Left renal pelvis (tissue), 4 donors: ENCODE measurements at places on chromosomes 1 and 21. TPM values are rescaled to one million over a fixed set of nuclear protein-coding genes. Genes with fewer than 3 reads are reported as not detected.

- DNase-seq: no peak
Measured at GRCh38 chr1:53431805-53432565, 27.2 kb upstream of the DMRTB1 start.

DNA sequence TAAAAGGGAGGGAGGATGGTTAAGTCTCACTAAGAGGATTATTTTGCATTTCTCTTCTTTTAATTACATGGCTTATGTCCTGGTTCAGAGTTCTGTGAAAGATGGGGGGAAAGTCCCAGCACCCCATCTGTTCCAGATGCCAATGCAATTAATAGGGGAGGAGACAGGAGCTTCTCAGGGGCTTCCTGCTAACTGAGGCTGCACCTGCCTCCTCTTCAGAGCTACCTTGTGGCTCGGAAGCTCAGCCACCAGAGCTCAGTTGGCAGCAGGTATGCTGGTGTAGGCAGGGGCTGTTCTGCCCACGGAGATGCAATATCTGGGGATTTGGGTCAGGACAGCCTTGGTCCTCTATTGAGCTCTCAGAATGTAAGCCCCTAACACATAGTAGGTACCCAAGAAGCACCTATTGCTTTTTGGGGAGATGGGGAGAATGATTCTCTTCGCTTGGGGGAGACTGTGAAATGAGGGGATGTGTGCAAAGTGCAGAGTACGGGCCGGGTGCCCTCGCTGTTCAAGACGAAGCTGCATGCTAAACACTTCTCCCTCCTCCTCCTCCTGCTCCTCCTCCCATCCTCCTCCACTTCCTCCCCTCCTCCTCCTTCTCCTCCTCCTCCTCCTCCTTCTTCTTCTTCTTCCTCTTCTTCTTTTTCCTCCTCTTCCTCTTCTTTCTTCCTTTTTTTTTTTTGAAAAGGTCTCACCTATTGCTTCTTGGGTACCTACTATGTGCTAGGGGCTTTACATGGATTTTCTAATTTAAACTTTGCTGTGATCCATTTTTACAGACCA lies 279.0 kb downstream of the PTPRU start:
- no peak for DNase-seq

DNA sequence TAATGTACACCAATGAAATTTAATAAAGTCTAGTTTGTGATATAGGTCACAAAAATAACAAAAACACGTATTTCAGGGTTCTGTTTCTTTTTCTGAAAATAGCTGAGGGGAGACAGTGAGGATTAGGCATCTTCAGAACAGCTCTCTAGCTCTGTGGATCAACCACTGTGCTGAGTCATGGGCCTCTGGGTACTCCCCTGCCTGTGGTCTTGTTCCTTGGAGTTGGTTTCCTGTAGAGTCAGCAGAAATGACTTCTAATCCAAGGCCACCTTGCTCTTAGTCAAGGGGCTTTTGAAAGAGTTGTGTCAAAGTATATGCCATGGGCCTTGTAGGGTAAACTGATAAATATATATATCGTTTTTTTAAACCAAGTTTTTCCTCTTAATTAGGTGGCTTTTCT lies 141.8 kb upstream of the ZRANB2 start:
- no peak for DNase-seq

- DNase-seq: no peak
Measured at GRCh38 chr1:20361401-20361800, 70.7 kb downstream of the VWA5B1 start.

- DNase-seq: no peak
Measured at GRCh38 chr1:218718206-218718605, 373.1 kb downstream of the TGFB2 start.

GRCh38 chr1:172135076-172135672 lies 285.3 kb upstream of the C1orf105 start:
- no peak for DNase-seq

DNA sequence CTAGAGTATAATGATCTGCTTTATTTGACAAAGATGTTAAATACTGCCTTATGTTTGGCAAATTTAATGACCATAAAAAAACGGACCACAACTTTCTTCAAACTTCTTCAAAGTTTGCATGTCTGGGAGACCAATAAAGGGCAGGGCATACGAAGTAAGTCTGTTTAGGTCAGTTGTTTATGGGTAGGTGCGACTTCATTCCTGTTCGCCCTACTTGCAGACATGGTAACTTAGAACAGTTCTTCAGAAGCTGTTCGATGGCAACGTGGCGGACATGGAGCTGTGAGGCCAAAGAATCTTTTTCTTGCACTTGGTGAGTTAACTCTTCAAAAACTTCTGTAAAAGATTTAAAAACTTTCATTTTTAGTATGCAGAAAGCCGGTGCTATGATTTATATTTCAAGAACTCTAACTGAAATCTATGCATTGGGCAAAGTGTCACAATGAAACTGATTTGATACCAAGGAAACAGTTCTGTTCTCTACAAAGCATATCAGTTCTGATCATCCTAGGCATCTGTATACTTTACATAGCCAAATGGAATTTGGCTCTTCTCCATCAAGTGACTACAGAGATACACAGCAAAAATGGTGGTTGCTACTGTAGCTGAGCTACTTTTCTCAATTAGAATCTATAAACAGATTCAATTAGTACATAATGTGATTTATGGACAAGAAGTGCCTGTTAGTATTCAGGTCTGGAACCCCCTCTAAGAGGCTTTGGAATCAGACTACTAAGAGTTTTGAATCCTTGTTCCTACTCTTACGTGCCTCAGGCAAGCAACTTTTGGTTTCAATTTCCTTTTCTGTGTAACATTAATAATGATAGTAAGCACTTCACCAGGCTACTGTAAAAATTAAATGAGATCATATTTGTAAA lies 25.7 kb downstream of the C21orf91 start:
- no peak for DNase-seq

GRCh38 chr1:30012455-30013440 lies 710.6 kb downstream of the MATN1 start:
- DNase-seq: no peak

DNA sequence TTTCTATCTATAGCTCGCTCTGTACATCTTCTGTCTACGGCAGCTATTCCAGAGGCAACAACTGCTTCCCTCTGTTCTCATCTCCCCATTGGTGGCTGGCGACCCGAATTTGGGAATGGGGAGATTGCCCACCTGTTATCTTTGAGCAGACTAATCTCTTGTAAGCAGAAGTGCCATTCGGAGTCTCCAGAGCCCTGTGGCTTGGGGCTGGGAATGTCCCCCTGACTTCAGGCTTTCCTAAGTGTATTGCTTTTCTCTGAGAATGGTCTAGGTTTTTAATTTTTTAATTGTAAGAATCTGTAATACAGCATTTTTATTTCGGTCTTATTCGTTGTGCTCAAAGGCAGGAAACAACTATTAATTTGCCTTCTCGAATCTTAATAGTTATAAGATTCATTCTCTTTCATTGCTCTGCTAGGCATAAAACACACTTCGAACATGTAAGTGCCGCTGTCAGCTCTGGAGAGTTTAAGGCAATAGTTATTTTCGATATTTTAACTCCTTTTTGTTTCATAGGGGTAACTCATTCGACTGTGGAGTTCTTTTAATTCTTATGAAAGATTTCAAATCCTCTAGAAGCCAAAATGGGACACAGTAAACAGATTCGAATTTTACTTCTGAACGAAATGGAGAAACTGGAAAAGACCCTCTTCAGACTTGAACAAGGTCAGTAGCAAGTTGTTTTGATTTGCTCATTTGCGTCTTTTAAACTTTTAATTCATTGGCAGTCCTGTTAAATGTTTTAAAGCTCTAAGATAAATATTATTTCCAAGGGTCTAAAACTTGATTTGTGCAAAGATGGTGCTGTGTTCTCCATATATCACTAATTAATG lies 514 bp downstream of the AGL start:
- DNase-seq: no peak

DNA sequence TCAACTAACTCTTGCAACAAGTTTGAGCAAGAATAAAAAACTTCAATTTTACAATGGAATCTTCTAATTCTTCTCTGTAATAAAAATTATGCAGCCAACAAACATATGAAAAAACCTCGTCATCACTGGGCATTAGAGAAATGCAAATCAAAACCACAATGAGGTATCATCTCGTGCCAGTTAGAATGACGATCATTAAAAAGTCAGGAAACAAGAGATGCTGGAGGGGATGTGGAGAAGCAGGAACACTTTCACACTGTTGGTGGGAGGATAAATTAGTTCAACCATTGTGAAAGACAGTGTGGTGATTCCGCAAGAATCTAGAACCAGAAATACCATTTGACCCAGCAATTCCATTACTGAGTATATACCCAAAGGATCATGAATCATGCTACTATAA lies 327.5 kb upstream of the LYPLAL1 start:
- no peak for DNase-seq

- DNase-seq: no peak
Measured at GRCh38 chr1:48462716-48463302, 9.2 kb downstream of the SPATA6 start.

DNA sequence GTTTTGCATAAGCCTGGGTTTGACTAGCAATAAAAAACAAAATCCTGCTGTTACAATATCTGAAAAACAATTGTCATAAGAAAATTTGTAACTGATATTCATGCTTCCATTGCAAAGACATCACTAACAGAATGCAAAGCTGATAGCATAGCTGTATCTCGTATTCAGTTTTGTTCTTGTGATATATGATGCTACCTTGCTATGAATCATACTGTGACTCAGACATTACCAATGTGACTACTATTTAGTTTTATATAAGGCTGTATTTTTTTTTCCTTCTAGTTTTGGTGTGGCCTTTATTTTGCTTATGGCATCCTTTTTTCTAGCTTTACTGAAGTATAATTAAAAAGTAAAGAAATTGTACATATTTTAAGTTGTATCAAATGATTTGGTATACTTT lies 1381.8 kb downstream of the MRPL39 start:
- DNase-seq: no peak

DNA sequence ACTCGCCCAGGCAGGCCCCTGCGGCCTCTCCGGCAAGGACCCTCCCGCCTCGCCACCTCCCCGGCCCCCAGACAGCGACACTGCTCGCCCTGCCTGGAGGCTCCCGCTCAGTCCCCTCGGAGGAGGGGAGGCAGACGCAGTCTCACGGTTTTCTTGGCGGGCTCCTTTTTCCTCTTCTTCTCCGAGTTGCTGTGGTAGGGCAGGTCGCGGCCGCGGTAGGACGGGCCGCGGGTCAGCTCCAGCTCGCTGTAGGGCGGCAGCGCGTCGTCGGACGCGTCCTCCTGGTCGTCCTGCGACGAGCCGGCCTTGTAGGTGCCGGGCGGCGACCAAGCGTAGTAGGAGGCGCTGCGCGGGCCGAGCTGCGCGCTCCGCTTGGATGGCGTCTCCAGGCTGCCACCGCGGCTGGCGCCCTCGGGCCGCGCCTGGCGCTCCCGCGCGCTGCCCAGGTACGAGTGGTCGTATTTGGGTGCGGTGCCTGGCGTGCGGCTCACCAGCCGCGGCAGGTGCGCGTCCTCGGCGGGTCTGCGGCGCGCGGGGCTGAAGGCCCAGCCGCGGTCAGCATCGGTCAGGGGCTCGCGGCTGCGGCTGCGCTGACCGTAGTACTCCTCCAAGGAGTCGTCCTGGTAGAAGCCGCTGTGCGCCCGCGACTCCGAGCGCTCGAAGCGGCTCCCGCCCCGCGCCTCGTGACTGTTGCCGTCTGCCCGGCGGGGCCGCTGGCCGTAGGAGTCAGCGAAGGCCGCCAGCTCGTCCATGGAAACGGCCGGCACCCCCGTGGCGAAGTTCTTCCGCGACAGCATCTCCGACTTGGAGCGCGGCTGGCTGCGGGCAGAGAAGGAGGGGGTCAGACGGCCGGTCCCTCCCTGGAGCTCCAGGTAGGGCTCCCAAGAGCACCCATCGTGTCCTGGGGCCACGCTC lies 44.8 kb upstream of the TADA1 start:
- no peak for DNase-seq

- no peak for DNase-seq
Measured at GRCh38 chr1:228058172-228058948, 24.1 kb upstream of the ARF1 start.

- no peak for DNase-seq
Measured at GRCh38 chr1:230074270-230074669, 7.2 kb downstream of the GALNT2 start.

GRCh38 chr1:56068908-56069307 lies 510.5 kb downstream of the PLPP3 start:
- no peak for DNase-seq

DNA sequence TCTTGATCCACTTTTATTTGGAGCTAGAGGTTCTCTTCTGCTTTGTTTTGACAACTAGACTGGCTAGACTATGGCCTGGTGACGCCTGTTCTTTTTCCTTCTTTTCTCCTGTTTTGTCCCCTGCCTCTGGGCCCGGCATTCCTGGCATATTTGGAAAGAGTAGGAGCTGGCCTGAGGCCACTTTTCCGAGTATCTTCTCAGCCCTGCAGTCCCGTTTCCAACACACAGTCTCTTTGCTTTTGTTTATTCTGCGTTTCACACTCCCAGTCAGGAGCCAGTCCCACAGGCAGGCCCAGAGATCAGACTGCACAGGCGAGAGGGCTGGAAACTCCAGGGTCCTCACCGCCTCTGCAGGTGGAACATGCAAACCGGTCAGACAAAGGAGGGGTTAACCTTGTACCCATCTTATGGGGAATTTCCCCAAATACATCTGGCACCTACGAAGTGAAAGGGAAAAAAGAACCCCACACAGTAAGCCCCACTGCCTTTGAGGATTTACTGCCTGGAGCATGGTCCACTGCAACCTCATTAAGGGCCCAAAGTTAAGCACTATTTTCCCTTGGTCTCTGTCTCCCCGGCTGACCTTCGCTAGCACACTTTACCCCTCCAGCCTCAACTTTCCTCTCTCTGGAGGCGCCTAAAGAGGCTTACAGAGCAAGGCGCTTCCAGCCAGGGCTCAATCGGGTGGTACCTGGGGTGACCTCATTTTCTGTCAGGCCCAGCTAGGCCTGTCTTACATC lies 141.1 kb downstream of the TOMM20 start:
- DNase-seq: no peak

GRCh38 chr1:6345009-6345408 lies 48.6 kb downstream of the ACOT7 start:
- DNase-seq: no peak

- peak; percentile 92 for DNase-seq
Measured at GRCh38 chr1:248858891-248859889, at the start of gene ZNF692. Gene ZNF692 (minus strand): TSS chr1:248859085. CDS start chr1:248858309, 776 bp downstream.

- DNase-seq: no peak
Measured at GRCh38 chr1:164644268-164644667, 85.3 kb downstream of the PBX1 start.

GRCh38 chr21:43775795-43776430 lies at the start of gene CSTB:
Gene CSTB (minus strand): TSS chr21:43776308. CDS start chr21:43776269, 39 bp downstream.
- DNase-seq: no peak

- DNase-seq: no peak
Measured at GRCh38 chr1:205204552-205204951, 7.0 kb downstream of the DSTYK start.

DNA sequence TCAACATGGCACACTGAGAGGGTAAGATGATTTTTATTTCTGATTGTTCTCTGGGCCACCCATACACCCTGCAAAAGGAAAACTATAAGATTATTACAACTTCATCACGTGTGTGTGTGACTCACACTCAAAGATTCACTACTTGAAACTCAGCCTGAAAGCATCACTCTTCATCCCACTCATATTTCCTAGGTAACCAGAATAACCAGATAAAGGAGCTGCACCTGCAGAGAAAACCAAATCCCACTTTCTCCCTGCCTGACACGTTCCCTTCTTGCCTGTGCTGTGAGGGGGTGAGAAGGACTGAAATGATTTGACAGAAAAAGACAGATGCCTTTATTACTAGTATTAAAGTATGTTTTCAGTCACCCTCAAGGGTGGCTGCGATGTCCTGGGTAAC lies 131.6 kb downstream of the TGFBR3 start:
- DNase-seq: no peak

IKBKE gene
- 3.1 TPM for polyA plus RNA-seq

MYOG gene
- polyA plus RNA-seq: 0.10 TPM

PMF1 gene
- polyA plus RNA-seq: 110 TPM

TRIM17 gene
- 5.6 TPM for polyA plus RNA-seq

AK5 gene
- polyA plus RNA-seq: 5.3 TPM

FAM78B gene
- polyA plus RNA-seq: 1.2 TPM

NLRP3 gene
- 0.96 TPM for polyA plus RNA-seq

LINGO4 gene
- polyA plus RNA-seq: not detected

ANKRD35 gene
- polyA plus RNA-seq: 2.0 TPM

CD2 gene
- polyA plus RNA-seq: 0.24 TPM
